ENCODE measurements at places on chromosomes 6 and 20.

GRCh38 chr6:134909701-134910592 is 40.0 kb downstream of the ALDH8A1 start:
- DNase-seq, result no peak

- no peak for DNase-seq
These were observed 169.1 kb upstream of the SHLD1 start for GRCh38 chr20:5580940-5581708.

DNA sequence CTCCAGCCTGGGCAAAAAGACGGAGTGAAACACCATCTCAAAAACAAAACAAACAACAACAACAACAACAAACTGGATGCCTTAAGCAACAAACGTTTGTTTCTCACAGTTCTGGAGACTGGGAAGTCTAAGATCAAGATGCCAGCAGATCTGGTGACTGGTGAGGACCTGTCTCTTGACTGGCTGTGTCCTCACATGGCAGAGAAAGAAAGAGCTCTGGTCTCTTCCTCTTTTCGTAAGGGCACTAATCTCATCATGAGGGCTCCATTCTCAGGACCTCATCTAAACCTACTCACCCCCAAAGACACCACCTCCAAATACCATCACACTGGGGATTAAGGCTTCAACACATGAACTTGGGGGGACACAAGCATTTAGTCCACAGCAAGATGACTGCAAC is 13.5 kb upstream of the GFOD1 start:
- DNase-seq, result no peak

DNA sequence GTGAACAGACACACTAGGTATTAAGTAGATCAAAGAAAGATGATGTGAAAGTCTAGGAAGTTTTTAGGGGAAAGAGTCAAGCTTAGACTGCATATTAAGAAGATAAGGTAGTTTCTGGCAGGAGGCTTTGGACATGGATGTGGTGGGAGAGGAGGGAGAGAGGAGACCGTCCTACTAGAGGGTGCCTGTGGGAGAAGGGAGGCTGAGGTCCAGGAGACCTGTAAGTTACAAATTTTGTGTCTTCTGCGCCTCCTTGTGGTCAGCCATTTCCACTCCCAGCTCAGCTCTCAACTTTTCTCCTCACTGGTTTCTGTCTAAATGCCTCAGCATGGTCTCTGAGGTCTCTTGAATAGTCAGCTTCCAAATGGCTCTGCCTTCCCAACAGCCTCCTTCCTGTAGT is 193.5 kb downstream of the UNC5CL start:
- peak; percentile 21 for DNase-seq

DNA sequence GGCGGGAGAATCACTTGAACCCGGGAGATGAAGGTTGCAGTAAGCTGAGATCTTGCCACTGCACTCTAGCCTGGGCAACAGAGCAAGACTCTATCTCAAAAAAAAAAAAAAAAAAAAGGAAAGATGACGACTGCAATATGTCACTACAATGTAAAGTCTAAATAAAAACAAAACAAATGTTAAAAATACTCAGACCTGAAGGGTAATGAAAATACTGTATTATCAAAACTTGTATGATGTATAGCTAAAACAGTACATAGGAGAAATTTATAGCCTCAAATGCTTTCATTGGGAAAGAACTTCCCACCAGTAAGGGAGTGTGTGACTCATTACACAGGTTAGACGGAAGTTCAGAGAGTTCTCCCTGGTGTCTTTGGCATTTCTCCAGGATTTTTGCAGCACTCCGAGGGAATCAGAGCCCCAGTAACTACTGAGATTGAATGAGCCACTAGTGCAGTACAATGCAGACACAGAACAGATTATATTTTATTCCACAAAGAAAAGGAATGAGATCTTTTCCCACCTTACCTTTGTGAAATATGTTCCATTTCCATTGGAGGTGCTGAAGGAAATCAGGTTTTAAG is 12.5 kb upstream of the RALGAPB start:
- DNase-seq, result peak; percentile 62

DNA sequence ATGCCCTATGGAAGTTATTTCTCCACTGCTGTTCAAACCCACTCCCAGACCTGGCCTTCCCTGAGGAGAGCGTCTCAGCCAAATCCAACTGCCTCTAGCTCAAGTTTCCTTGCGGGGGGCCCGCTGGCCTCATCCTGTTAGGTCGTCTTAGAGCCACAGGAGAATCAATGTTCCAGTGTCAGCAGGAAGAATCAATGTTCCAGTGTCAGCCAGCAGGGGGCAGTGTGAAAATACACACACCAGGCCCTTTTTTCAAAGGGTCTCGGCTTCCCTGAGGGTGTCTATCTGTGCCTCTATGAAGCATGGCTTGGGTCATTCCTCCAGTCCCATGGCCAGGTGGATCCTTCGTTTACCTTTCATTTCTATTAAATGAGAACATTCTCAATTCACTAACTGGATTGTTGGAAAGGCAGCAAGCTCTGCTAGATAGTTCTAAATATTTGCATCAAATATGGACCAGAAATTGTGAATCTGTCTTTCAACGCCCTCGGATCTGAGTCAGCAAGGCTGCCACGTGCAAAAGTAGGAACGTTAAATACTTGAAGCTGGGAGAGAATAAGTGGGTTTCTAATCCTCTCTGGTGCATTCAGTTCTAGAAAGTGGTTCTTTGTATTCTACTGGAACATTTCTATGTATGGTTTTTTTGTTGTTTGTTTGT is 19.2 kb downstream of the PRND start:
- DNase-seq, result peak; percentile 42

- peak; percentile 84 for DNase-seq
These were observed 9.5 kb upstream of the HLA-DOA start for GRCh38 chr6:33018904-33019303.

GRCh38 chr6:5174244-5174643 is 86.5 kb downstream of the LYRM4 start:
- DNase-seq, result no peak

- DNase-seq, result no peak
These were observed 37.4 kb downstream of the SLC35D3 start for GRCh38 chr6:136959471-136959891.

DNA sequence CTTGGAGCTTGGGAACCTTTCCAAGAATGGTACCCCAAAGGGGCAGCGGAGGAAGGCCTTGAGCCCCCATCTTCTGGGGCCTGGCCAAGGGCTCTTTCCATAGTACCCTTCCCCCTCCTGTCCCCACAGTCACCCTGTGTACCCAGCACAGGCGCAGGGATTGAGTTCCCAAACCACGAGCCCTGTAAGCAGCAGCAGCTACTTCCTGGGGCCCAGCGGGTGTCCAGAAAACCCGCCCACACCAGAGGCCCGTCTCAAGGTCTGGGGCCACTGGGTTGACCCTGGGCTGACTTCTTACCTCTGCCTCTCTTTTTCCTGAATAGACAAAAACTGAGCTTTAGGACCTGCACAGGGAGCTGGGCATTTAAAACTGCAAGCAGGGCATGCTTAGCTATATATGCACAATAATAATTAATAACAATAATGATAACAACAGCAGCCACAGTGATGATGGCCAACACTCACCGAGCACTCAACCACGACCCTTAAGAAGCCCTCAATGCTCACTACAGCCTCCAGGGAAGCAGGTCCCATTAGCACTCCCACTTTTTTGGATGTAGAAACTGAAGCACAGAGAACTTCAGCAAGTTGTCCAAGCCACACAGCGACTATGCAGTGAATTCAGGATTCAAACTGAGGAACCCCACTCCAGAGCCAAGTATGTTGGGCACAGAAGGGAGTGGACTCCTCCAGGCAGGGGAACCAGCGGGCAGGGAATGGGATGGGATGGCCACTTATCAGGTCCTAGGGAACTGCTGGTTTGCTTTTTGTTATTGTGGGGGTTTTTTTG is 14.5 kb downstream of the NOL4L start:
- no peak for DNase-seq

DNA sequence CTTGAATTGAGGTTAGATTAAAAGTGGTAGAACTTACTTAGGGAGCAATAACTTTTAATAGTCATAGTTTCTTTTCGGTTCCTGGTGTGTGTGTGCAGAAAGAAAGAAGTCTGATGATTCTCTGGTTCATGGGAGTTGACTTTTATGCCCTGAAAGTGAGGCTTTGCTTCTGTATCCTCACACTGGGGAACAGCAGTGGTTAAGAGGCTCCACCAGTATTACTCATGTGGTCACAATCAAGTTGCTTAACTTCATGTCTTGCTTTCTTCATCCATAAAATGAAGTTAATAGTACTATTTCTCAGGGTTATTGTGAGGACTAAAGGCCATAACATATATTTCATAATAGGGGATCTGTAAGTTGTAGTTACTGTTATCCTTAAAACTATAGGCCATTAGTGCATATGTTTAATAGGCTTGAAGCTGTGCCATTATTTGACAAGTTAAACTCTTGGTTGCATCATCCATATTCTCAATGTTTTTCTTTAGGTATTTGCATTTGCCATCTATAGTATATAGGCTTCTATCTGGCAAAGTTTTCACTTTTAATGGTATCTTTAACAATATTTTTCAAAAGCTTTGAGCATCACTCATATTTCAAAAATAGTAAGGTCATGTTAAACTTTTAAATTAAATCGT is 262.4 kb downstream of the PLCB1 start:
- peak; percentile 97 for DNase-seq

- no peak for DNase-seq
These were observed 84.5 kb downstream of the PLCB1 start for GRCh38 chr20:8216375-8217200.

GRCh38 chr6:3484192-3484591 is 27.3 kb upstream of the SLC22A23 start:
- DNase-seq, result no peak

- DNase-seq, result no peak
These were observed 81.2 kb upstream of the CCN6 start for GRCh38 chr6:111972745-111973117.

DNA sequence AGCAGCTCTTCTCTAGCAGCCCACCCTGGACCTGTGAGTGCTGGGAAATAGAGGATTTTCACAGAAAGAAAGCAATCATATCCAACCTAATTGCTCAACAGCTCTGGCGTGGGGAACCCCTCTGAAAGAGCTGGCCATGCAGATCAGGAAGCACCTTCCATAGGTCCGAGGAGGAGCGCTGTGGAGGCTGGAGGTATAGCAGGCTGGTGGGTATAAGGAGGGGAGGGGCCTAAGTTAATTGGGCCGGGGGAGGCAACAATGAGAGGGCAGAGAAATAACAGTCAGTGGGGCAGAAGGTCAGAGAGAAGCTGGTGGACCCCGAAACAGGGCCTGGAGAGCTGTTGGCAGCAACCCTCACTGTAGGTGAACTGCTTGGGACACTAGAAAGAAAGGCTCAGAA is 40.8 kb downstream of the SNRNP48 start:
- no peak for DNase-seq

- DNase-seq, result no peak
These were observed 15.7 kb downstream of the ADTRP start for GRCh38 chr6:11762794-11763459.

DNA sequence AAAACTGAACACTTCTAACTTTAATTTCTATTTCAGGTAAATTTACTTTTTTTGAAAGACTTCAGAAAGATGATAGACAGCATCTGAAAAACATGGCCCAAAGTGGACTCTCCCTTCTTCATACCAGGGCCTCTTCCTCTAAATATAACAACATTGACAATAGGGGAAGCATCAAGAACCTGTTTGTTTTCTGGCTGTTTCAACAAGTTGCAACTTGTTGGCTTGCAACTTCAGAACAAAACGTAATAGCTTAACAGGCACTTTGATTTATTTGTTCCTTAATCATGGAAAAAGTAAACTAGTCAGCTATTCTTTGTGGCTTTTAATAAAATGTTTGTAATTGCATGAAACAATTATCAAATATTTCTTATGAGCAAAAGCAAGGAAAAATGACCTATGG is 34.3 kb downstream of the RGS17 start:
- DNase-seq, result no peak

DNA sequence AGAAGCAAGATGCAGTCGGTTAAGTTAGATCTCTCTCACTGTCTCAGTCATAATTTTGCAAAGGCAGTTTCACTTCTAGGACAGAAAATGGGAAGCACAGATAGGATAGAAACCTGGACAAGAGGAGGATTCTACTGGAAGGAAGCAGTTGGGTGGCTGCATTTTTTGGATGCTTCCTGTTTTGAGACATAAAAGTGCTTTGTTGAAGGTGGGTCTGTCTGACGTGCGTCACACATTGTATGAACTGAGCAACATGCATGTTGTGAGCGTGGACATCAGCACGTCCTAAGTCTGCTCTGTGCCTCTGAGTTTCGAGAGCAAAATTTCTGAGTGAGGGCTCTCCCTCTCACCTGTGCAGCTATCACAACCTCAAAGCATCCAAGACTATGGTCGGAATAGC is 68.7 kb upstream of the SNX9 start:
- no peak for DNase-seq

DNA sequence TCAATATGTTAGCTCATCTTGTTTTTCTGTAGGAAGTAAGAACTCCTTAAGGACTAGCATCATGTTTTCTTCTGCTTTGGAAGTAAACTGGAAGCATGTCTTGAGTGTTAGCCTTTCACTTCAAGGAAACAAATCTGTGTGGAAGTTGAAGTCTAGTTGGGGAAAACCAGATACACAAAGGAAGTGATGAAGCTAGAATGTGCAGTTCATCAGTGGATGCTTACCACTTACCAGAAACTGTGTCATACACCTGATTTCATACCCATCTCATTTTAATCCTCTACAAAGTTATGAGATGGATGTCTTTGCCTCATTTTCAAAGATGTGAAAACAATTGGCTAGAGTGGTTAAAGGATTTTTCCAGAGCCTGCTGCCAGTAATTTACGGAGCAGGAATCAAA is 75.8 kb downstream of the TMEM170B start:
- no peak for DNase-seq

DNA sequence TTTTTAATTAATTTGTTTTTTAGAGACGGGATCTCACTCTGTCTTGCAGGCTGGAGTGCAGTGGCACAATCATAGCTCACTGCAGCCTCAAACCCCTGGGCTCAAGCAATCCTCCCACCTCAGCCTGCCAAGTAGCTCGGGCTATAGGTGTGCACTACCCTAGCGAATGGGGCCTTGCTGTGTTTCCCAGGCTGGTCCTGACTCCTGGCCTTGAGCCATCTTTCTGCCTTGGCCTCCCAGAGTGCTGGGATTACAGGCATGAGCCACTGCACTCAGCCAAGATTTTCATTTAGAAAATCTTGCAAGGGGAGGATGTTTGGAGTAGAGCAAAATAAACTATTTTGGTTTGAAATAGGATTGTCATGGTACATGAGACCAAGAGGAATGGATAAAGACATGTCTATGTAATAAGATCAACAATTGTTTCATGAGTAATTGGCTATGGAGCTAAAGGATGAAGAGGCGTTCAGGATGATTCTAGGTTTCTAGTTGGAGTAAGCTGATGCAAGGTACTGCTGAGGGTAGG is 237.8 kb downstream of the UST start:
- DNase-seq, result no peak

GRCh38 chr6:30202366-30202765 is 10.8 kb downstream of the TRIM26 start:
- DNase-seq, result no peak

DNA sequence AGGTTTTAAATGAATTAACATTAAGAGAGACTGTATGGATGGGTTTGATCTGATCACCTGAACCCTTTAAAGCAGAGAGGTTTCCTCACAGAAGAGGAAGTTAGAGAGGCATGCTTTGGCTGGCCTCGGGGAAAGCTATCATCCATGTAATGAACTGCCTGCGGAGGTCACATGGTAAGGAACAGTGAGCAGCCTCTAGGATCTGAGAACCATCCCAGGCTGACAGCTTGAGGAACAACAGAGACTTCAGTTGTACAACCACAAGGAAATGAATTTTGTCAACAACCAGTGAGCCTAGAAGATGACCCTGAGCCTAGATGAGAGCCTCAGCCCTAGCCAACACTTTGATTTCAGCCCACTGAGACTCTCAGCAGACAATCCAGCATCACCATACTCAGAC is 2.9 kb upstream of the COL21A1 start:
- DNase-seq, result no peak

All from HL-60 (cell line).